ENCODE measurements at places on chromosomes 1 and 21. TPM values are rescaled to one million over a fixed set of nuclear protein-coding genes. Genes with fewer than 3 reads are reported as not detected.

Gene RNF186
- total RNA-seq, result not detected

Gene LCE1F
- total RNA-seq, result not detected

Gene FBXO44
- total RNA-seq, result 25.8 TPM

Gene TOR1AIP1
- 88.8 TPM for total RNA-seq

Gene MEX3A
- 0.65 TPM for total RNA-seq

Gene MARK1
- 3.5 TPM for total RNA-seq

Gene AZIN2
- 6.7 TPM for total RNA-seq

Gene CNR2
- not detected for total RNA-seq

Gene GLMN
- total RNA-seq, result 9.2 TPM

Gene SETSIP
- 0.16 TPM for total RNA-seq

Gene PRKAB2
- total RNA-seq, result 17.5 TPM
